ENCODE measurements at places on chromosomes 4 and X.

GRCh38 chr4:87316961-87317360, 5.7 kb downstream of the HSD17B13 start:
- DNase-seq, result no peak
- H3K27ac ChIP-seq, result no peak overlapping the region
- H3K36me3 ChIP-seq, result no peaks in the 10 kb centered on the region
- H3K27me3 ChIP-seq, result no peaks in the 10 kb centered on the region
- no peaks in the 10 kb centered on the region for H3K4me1 ChIP-seq
- H3K4me3 ChIP-seq, result no peak overlapping the region

GRCh38 chr4:86122404-86122803, 237.4 kb downstream of the MAPK10 start:
- no peaks in the 10 kb centered on the region for H3K36me3 ChIP-seq
- DNase-seq, result no peak
- H3K27me3 ChIP-seq, result no peaks in the 10 kb centered on the region

- no peaks in the 10 kb centered on the region for H3K27me3 ChIP-seq
- DNase-seq, result no peak
- peaks cover 3% of the 10 kb centered on the region for H3K36me3 ChIP-seq
These were observed 173.5 kb downstream of the DCLK2 start for GRCh38 chr4:150251752-150252190.

GRCh38 chr4:168654104-168654847, 157.4 kb downstream of the PALLD start:
- H3K4me3 ChIP-seq, result no peak overlapping the region
- H3K36me3 ChIP-seq, result no peaks in the 10 kb centered on the region
- H3K27me3 ChIP-seq, result no peaks in the 10 kb centered on the region
- DNase-seq, result no peak

GRCh38 chr4:42281324-42282020, 115.8 kb upstream of the SHISA3 start:
- H3K27ac ChIP-seq, result no peak overlapping the region
- H3K4me1 ChIP-seq, result peaks cover 3% of the 10 kb centered on the region
- DNase-seq, result no peak
- H3K27me3 ChIP-seq, result peaks cover 6% of the 10 kb centered on the region
